ENCODE measurements at places on chromosomes 12 and 14.

- no peak for DNase-seq
Measured at GRCh38 chr14:61438497-61438859, 117.1 kb downstream of the PRKCH start.

DNA sequence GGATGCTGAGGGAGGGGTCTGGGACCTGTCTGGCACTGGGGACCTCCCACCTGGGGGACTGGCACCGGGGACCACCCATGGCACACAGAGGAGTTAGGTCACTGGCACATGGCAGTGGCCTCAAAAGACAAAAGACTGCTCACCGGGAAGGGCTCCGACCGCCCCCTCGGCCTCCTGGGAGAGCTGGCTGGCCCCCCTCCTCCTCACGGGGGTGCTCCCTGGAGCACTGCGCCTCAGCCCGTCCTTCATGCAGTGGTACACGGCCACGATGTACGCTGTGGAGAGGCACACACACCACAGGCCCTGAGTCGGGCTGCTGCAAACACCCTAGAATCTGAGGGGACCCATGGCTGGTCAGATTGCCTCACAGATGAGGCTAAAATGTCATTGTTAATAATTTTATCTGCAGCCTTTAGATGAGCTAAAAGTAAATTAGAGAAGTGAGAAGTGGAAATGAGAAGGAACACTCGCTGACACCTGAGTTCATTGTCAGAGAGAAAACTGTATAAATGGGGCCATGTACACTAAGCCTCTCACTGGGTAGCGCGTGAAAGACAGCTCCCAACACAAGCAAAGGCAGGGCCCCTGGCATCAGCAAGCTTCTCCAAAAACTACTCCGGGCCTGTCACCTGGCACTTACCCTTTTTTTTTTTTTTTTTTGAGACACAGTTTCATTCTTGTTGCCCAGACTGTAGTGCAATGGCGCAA is 14.1 kb downstream of the P2RX2 start:
- DNase-seq = no peak

DNA sequence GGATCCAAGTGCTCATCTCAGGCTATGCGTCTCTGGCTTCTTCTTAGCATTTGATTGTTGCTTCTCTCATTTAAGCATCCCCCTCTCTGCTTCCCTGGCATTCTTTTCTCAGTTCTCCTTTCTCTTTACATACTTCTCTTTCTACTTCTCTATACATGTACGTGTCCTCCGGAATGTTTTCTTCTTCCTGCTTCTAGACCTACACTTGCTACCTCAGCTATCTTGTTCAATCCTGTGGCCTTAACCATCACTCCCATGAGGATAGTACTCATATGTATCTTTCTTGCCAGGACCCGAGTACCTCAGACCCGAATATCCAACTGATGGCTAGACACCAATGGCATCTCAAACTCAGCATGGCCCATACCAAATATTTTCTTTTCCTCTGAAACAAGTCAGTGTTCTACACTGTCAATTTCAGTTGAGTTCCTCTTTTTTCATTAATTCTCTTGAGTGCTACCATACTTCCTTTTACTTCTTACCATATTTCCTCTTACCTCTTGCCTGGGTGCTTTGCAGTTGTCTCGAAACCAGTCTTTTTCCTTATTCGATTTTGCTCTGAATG is 115.1 kb upstream of the SLC38A2 start:
- no peak for DNase-seq

DNA sequence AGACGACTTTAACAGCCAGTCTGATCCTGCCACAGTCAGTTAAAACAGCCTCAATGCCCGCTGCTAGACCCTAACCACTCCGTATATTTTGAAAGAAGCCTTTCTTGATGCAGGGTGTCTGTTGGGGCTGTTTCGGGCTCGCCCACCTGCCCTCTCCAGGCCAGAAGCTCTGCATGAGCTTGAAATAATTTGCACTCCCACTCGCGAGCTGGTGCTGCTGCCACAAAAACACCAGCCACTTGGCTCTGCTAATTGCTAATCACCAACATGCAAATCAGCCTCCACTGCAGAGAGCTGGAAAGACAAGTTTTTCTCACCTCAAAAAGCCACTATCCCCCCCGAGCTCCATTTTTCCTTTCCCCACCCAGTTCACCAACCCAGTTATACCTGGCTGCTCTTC is 15.5 kb downstream of the BAZ2A start:
- no peak for DNase-seq

- no peak for DNase-seq
Measured at GRCh38 chr12:66763467-66763866, 84.6 kb upstream of the GRIP1 start.

DNA sequence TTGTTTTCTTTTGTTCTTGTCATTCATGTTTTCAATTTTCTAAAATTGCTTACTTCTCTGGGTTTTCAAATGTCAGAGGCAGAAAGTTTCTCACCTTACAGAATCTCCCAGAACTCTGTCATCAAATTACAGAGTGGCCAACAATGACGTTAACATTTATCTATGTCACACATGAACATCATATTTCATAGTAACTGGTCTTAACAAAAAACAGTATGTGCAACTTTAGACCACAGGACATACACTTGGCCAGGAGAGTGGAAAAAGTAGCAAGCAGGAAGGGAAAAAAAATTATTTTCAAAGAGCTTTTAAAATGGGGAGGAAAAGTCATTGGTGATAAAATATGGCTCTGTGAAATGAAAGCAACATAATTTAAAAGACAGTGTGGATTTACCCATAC is 426.5 kb downstream of the MED13L start:
- no peak for DNase-seq

DNA sequence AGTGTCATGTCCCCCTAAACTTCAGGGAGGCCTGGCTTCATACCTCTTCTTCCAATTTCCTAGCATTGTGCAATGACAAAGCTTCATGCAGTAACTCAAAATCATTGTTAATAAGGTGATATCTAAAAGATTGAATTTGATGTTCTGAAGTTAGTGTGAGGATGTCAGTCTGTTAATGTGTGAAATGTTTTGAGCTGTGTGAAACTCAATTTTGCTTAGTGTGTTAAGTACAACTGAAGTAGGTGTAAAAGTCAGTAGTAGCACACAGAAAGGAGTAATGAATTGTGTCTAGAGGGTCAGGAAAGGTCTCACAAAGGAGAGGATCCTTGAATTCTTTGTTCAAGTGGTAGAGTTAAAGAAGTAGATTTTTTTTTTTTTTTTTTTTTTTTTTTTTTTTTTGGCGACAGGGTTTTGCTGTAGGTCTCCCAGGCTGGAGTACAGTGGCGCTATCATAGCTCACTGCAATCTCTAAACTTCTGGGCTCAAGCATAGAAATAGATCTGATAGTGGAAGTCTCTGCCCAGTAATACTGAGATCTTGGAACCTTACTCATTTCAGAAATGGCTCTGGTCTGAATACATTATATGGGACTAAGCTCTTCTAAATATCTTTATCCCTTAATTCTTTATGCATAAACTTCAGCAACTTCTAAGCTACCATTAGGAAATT is 63.9 kb downstream of the FUT8 start:
- DNase-seq = no peak

GRCh38 chr12:99915251-99916082 is 69.3 kb downstream of the ANKS1B start:
- no peak for DNase-seq

DNA sequence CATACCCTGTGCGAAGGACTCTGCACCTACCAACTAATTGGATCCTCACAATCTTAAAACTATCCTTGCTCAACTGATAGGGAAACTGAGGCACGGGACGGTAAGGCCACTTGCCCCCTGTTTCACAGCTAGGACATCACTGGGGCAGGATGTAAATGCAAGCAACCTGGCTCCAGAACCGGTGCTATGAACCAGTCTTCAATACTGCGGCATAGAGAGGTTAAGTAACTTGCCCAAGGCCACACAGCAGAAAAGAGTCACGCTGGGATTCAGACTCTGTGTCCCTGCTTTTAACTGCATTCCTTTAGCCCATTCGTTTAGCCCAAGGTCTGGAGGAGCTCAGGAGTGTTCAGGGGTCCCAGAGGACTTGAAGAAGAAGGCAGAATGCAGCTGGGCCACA is 76.1 kb downstream of the NCOR2 start:
- DNase-seq = no peak

DNA sequence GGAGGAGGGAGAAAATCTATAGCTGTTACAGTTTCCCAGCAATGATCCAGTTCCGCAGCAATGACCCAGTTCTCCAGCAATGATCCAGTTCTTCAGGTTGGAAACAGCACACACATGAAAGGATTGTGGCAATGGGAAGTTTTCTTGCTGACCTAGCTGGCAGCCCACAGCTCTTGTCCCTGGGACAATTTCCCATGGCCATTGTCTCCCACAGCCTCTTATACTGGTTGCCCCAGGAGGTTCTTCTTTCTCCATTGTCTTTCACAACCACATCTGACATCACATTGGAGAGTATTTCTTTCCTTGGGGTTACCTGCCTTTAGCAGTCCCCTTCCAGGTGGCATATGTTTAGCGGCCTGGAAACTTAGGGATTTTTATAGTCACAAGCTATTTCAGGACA is 209.8 kb upstream of the PLEKHG7 start:
- no peak for DNase-seq

GRCh38 chr14:94398182-94398479 is 9.7 kb upstream of the SERPINA1 start:
- no peak for DNase-seq

- DNase-seq = no peak
Measured at GRCh38 chr14:85688006-85688405, 158.1 kb downstream of the FLRT2 start.

DNA sequence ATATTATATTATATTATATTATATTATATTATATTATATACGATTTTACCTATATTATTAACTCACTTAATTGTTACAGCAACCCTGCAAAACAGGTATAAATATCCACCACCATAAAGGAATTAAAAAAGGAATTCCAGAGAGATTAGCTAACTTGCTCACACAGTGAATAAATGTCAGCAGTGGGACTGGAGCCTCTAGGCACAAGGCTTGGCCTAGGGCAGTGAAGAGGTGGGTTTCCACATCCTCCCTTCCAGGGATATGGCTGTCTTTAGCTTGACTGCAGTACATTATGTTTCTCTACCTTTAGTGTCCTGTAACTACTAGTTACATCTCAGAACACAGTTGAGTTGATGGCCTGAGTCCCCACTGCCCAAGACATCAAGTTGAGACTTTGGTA is 166.9 kb downstream of the SLC15A5 start:
- DNase-seq = no peak

- no peak for DNase-seq
Measured at GRCh38 chr12:89461190-89461589, 63.4 kb downstream of the GALNT4 start.

DNA sequence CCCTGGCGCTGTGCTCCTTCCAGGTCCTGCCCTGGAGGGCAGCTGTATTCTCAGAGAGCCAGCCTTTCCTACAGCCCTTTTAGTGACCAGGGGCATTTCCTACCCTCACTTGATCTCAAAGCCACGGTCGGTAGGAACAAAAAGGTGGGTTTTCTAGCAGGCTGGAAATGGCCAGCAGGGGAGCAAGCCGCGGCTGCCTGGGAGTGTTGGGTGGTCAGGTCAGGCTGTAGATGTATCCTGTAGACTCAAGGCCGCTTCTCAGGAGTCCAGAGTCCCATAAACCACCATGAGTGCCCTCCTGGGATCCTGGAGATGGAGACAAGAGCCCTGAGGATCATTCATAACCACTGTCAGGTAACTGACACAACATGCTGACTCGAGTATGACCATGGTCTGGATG is 18.6 kb downstream of the CINP start:
- DNase-seq = no peak

- DNase-seq = no peak
Measured at GRCh38 chr14:22650960-22651521, 6.9 kb upstream of the OR6J1 start.

GRCh38 chr14:97414718-97415098 is 617.5 kb downstream of the VRK1 start:
- DNase-seq = no peak

- DNase-seq = no peak
Measured at GRCh38 chr12:50057896-50058670, 687 bp downstream of the ASIC1 start.

- DNase-seq = no peak
Measured at GRCh38 chr12:54041097-54041690, 8.3 kb downstream of the HOXC5 start.

DNA sequence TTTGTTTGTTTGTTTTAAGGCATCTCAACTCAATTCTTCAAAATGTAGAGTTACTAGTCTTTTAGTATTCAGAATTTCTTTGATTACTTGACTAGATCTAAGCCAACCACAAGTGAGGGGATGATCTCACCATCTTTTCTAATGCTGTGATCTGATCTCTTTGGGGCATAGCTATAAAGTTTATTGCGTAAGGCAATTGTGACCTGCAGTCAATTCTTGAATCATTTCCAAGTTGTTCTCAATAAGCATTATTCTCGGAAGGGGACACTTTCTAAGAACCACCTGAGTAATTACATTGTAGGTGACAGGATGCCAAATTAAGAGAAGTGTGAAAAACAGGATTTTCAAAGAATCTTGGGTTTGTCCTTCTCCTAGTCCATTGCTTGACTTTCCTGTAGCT is 13.1 kb downstream of the DACT1 start:
- no peak for DNase-seq

DNA sequence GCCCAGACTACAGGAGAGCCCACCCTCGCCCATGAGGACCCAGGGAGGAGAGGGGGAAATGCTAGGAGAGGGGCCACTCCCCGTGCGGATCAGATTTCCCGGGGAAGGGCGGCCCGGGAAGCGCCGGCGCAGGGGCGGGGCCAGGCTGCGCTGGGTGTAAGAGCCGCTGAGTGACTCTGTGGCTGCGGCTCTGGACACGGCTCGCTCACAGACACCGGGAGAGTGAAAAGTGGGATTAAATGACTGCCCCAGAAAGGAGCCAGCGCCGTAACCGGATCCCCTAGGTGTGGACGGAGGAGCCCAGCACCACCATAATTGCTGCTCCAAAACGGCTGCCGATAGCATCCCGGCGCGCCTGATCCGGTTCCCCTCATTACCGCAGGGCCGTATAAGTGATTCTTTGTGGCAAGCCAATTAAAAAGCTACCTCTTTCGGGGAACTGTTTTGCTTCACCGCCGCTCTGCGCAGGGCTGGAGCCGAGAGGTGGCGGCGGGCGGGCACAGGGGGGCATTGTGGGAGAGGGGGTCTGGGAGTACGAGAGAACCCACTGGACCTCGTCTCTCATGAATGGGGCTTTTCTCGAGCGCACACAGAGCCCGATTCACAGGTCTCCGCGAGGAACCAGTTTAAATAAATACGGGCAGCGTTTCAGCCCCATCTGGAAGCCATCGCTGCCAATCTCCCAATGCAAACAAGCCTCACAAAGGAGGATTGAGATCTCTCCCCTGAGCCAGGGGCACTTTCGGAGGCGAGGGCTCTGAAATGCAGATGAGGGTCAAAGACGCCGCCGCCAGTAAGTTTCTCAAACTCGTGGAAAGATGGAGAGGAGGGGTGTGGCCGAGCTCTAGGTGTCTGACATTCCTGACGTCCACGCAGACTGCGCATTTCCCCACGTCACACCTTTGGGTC is 2.5 kb downstream of the COL2A1 start:
- no peak for DNase-seq
